ENCODE measurements at places on chromosomes 4 and X. TPM values are rescaled to one million over a fixed set of nuclear protein-coding genes. Genes with fewer than 3 reads are reported as not detected.

TSC22D3 gene
- 72.8 TPM for polyA plus RNA-seq

NDP gene
- polyA plus RNA-seq = 4.1 TPM

DNA sequence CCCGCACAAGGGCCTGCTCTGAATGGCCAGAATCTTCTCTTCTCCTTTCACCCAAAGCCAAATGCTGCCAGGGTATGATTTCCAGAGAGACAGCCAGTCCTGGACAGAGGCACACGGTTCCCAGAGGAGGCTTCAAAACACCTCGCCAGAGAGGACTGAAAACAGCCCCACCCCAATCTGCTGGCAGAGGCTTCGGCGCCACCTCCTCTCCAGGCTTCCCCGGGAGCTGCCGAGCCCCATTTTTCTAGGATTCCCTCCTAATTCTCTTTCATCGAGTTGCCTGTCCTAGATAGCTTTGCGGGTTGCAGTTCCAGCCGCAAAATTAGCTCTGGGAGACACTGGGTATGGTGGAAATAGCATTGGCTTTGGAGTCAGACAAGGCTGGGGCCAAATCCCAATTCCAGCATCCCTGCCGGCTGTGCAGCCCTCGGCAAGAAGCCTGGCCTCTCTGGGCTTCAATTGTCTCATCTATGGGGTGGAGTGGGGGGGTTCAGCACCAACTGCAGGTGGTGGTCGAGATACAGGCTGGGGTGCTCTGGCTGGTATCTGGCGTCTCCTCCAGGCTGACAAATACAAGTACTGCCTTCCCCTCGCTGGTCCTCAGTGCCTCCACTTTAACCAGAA lies 22.6 kb downstream of the PPP2R2C start:
- no peak for DNase-seq

DNA sequence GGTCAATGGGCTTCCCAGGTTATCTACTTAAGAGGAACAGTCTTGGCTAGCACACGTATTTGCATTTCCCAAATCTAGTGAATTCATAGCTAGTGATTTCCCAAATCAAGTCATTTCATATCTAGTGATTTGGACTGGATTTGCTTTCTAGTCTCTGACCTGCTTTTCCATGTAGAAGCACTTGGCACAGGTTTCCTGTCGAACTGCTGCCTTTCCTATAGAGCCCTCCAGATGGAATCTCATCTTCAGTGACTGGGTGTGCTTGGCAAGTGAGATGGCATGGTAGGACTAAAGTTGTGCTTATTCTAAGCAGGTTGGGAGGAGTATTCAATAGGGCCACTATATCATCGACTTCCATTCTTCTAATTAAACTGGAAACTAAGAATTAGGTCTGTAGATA lies 94.7 kb downstream of the CCNG2 start:
- DNase-seq = no peak

DNA sequence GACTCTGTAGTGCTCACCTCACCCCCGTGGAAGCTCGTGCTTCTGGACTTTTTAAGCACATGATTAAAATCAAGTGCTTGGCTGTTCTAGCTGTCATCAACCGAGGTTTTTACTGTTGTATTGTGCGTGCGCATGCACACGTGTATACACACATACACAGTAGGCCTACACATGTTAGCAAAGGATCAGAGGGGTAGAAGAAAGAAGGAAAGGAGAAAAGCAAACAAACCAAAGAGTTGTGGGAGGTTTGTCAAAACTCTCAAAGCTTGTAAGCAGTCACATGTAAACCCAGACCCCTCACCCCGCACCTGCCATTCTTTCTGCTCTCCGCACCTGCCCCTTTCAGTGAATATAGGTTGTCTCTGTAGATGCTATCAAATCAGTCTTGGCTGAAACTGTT lies 311.8 kb downstream of the HS3ST1 start:
- DNase-seq = no peak

GRCh38 chr4:122783301-122784215 lies 43.1 kb upstream of the FGF2 start:
- DNase-seq = no peak

GRCh38 chrX:9542761-9543111 lies 77.9 kb downstream of the TBL1X start:
- DNase-seq = no peak

DNA sequence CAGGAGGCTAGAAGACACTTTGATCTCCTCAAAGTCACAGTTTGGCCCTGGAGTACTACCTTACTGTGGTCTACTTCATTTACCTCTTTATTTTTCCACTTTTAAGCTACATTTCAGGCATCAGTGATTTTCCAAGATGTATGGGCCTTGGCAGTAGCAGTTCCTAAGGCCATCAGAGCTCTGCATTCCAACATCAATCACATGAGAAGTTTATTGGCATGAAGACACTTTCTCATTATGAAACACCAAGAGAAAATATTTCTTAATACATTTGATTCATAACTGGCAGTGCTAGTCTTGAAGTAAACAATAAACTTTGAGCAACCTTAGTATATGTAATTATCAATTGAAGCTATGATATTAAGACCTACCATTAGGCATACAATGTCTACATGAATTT lies 178.1 kb downstream of the IL15 start:
- no peak for DNase-seq

GRCh38 chrX:108331126-108331909 lies 106.9 kb downstream of the COL4A6 start:
- no peak for DNase-seq

- DNase-seq = no peak
These were observed 575.7 kb downstream of the SPOCK3 start for GRCh38 chr4:166658585-166658984.

- no peak for DNase-seq
These were observed 34.9 kb downstream of the GNL3L start for GRCh38 chrX:54564936-54565335.
